ENCODE measurements at places on chromosomes 5 and 9.

GRCh38 chr9:91533382-91533781, 109.8 kb upstream of the NFIL3 start:
- no peak for DNase-seq

DNA sequence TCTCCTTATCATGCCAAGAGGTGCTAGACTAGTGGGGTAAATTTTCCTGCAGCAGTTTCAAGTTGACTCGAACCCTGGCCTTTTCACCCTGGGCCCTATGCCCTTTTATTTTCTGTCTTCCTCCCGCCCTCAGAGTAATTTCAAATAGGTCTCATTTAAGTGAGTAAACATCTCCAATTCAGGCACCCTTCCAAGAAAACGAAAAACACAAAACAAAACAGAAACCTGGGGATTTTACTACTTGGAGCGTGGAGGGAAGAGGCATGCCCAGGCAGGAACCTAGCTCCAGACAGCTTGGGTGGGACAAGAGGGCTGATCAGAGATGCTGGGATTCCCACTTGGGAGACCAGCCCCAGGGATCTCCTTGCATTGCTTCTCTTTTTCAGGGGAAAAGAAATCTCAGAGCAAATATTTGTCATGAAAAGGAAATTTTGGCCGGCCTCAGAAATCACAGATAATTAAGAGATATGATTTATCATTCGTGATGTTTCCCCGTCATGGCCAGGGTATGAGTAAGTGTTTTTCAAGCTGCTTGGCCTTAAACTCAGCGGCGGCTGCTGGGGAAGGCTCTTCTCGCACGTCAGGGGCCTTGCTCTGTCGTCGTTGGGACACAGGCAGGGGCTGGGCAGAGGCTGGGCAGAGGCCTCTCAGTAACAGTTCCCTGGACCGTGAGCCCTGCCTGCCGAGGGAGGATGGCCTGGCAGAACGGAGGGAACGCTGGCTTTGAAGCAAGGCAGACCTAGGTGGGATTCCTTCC, 248.6 kb upstream of the KLF4 start:
- no peak for DNase-seq

- DNase-seq, result no peak
Measured at GRCh38 chr5:83026516-83026915, 50.7 kb downstream of the TMEM167A start.

DNA sequence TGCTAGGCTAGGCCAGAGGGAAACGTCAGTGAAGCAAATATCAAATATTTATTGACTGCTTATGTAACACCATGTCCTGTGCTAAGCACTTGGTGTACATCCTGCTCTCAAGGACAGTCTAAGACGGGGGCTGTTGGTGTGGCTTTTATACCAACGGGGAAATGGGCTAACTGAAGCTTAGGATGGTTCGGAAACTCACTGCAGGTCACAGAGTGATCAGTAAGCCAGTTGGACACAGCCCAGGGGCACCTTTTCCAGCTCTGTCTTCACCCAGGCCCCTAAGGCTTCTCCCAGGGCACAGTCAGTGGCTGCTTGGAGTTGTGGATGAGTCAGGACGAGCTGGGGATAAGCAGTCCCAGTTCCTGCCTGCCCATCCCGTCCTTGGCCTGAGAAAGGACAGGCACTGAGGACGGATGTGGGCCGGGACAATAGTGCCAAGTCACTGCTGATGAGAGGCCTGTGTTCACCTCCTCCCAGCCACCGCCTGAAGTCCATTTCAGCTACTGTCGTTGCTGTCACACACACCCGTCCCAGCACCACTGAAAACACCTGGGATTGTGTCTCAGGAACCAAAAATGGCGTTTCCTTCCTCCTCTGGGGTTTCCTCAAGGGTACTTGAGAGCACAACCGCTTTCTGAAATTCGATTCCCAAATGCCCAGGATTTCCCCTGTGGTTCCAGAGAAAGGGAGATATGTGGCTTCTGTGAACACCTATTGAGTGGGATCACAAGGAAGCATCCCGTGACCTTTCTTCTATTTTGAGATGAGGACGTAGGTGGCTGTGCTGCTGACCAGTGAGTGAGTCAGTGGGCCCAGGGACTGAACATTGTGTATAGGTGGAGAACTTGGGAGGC, 17.5 kb upstream of the SPRY4 start:
- DNase-seq, result no peak

GRCh38 chr5:141172381-141173204, at the start of gene PCDHB7:
Gene PCDHB7, plus strand, starts transcription at chr5:141172644. Its CDS starts 192 bp downstream, at chr5:141172836.
- DNase-seq, result no peak

GRCh38 chr5:155773680-155774079, 553.3 kb upstream of the SGCD start:
- no peak for DNase-seq

DNA sequence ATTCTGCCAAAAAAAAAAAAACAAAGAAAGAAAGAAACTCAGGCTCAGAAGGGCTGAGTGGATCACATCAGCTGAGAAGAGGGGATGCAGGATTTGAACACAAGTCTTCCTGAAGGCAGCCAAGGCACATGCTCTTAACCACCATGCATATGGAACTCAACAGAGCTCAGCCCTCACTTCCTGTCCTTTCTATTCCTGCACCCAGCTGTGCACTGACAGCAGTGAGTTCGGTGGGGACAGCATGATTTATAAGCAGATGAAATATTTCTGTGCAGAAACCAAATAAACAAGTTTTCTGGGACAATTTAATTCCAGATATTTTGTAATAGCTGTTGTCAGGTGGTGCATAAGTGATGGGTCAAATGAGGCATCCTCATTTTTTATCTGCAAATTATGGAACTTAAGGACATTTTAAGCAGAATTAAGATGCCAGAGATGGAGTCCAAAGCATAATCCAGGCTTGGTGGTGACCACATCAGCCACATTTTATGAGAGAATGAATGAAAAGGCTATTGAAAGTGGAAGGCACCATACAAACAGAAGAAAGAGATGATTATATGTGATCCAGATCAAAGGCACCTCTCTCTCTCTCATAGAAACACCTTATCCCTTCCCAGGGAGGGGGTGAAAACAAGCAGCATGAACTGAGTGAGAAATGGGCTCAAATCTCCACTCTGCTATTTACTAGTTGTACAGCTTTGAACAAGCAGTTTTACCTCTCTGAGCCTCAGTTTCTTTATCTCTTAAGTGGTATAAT, 303.6 kb upstream of the MSX2 start:
- no peak for DNase-seq

- no peak for DNase-seq
Measured at GRCh38 chr9:14418301-14418940, 104.5 kb upstream of the NFIB start.

DNA sequence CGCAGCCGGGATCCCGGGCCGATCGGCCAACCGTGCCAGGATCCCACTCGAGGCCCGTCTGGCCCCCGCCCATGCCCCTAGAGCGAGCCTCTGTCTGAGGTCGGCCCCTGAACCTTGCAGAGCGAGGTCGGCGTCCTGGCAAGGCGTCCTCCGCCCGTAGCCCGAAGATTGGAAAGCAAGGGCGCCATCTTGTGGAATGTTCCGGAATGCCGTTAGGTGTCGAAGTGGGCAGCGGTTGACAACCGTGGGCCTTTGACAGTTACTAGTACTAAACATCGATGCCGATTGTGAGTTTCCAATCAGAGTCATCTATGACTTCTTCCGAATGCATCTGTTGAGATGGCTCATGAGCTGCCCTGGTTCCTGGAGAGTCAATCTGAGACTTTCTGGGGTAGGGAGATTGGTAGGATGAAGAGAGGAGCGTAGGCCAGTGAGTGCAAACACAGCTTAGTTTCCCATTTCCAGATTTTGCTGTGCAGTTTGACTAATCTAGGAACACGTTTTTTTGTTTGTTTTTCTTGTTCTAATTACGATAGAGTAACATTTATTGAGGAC, 923 bp upstream of the PLK2 start:
- peak; percentile 96 for DNase-seq

DNA sequence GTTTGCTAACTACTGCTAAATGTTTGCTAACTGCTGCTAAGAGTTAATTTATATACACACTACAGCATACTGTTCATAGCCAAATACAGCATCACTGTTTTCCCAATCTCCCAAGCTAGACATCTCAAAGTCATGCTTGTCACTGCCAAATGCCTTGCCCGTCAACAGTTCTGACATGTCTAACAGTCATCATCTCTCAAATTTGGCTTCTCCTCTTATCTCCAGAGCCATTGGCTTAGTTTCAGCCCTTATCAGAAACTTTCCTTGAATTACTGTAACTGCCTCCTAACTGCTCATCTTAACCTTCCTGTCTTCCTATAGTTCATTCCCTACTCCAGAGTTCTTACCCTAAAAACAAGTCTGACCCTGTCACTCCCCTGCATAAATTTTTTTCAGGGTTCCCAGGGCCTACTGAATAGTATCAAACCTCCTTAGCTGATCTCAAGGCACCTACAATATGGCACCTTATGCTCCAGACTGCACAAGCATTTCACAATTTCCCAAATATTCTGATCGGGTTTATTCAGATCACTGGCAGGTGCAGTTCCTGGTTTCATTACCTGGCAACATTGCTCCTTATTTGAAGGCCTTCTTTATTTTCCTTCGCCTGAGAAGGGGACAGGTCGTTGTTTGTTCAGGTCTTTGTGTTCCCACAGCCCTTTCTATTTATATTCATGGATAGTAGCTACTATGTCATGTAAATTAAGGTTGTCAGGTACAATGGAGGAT, 55.9 kb upstream of the ANKRD55 start:
- DNase-seq, result no peak

- DNase-seq, result no peak
Measured at GRCh38 chr5:106634375-106634774, 1036.4 kb downstream of the EFNA5 start.

- DNase-seq, result no peak
Measured at GRCh38 chr5:119070578-119070827, 384 bp upstream of the DMXL1 start.

All from H1 (cell line).